ENCODE measurements at places on chromosomes 6 and 20. TPM values are rescaled to one million over a fixed set of nuclear protein-coding genes. Genes with fewer than 3 reads are reported as not detected.
A peak's percentile ranks its signal among the peaks of the same experiment; 100 is the strongest.

Gene TBXT
- total RNA-seq: not detected

- no peak for DNase-seq
- H3K27ac ChIP-seq: no peak overlapping the region
- H3K36me3 ChIP-seq: no peaks in the 10 kb centered on the region
- H3K27me3 ChIP-seq: no peaks in the 10 kb centered on the region
- H3K4me1 ChIP-seq: peaks cover 5% of the 10 kb centered on the region
These were observed 101.1 kb downstream of the DLGAP4 start for GRCh38 chr20:36407199-36407733.

Gene MUCL3
- not detected for total RNA-seq

DNA sequence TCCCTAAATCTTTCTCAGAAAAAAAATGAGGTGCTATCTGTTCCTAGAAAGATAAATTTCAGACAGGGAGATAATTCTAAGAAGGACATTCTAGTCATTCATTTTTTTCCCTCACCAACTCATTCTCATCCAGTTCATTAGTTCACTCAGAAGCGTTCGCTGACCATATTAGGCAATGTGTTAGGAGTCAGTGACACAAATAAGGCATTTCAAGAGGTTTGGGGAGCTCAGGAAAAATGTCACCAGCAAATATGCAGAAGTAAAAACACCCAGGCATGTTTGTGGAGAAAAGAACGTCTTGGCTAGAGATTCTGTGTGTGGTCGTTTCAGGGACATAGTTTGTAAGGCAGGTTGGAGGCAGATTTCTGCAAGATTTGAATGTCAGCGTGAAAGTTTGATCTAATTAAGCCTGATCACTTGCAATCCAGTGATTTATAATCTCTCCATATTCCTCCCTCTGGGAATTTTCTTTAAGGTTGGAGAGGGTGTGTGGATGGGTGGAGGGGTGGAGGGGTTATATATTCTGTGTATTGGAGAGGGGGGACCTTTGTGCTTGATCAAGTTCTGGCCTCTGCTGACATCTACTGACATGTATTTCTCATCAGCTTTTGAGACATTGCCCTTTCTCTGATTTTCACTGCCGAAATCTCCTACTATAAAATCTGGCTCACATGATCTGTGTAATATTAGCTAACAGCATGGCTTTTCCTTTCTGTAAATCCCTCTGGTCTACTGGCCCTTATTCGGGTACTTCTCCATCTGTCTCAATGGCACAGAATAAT lies 3.6 kb downstream of the MYCT1 start:
- no peak overlapping the region for H3K4me3 ChIP-seq
- no peak overlapping the region for H3K27ac ChIP-seq
- no peaks in the 10 kb centered on the region for H3K36me3 ChIP-seq
- no peaks in the 10 kb centered on the region for H3K4me1 ChIP-seq

Gene MROH8
- 2.0 TPM for total RNA-seq

Gene HRH3
- total RNA-seq: 0.22 TPM

Gene IMPG1
- not detected for total RNA-seq

GRCh38 chr6:109772883-109773431 lies 81.9 kb downstream of the FIG4 start:
- H3K27ac ChIP-seq: no peak overlapping the region
- no peak overlapping the region for H3K4me3 ChIP-seq
- no peaks in the 10 kb centered on the region for H3K4me1 ChIP-seq
- H3K36me3 ChIP-seq: no peaks in the 10 kb centered on the region
- DNase-seq: no peak

GRCh38 chr6:53179961-53180651 lies 31.5 kb upstream of the GCM1 start:
- H3K36me3 ChIP-seq: no peaks in the 10 kb centered on the region
- H3K4me1 ChIP-seq: no peaks in the 10 kb centered on the region
- H3K27me3 ChIP-seq: no peaks in the 10 kb centered on the region
- H3K27ac ChIP-seq: no peak overlapping the region

- H3K4me3 ChIP-seq: no peak overlapping the region
- no peak for DNase-seq
- H3K27ac ChIP-seq: no peak overlapping the region
- H3K4me1 ChIP-seq: no peaks in the 10 kb centered on the region
- no peaks in the 10 kb centered on the region for H3K36me3 ChIP-seq
These were observed 37.7 kb upstream of the DEFB112 start for GRCh38 chr6:50087231-50087954.

- peaks cover 55% of the 10 kb centered on the region for H3K4me1 ChIP-seq
- H3K36me3 ChIP-seq: peaks cover 64% of the 10 kb centered on the region
- no peaks in the 10 kb centered on the region for H3K27me3 ChIP-seq
These were observed 4.9 kb downstream of the PREX1 start for GRCh38 chr20:48822879-48823385.

- no peak overlapping the region for H3K27ac ChIP-seq
- DNase-seq: no peak
- H3K4me3 ChIP-seq: no peak overlapping the region
- H3K4me1 ChIP-seq: no peaks in the 10 kb centered on the region
- no peaks in the 10 kb centered on the region for H3K36me3 ChIP-seq
These were observed 61.3 kb upstream of the HEY2 start for GRCh38 chr6:125688138-125688537.

- no peaks in the 10 kb centered on the region for H3K4me1 ChIP-seq
- no peaks in the 10 kb centered on the region for H3K36me3 ChIP-seq
- H3K27me3 ChIP-seq: peaks cover 23% of the 10 kb centered on the region
These were observed 867 bp downstream of the NPBWR2 start for GRCh38 chr20:64106435-64106961.

DNA sequence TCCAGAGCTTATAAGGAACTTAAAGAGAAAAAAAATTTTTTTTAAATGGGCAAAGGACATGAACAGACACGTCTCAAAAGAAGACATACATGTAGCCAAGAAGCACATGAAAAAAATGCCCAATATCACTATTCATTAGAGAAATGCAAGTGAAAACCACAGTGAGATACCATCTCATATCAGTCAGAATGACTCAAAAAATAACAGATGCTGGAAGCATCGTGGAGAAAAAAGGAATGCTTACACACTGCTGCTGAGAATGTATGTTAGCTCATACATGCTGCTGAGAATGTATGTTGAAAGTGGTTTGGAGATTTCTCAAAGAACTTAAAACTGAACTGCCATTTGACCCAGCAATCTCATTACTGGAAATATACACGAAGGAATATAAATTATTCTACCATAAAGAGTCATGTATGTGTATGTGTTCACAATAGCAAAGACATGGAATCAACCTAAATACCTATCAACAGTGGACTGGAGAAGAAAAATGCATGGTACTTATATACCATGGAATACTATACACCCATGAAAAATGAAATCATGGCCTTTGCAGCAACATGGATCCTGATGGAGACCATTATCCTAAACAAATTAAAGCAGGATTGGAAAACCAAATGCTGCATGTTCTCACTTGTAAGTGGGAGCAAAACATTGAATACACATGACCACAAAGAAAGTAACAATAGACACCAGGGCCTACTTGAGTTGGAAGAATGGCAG lies 5.2 kb downstream of the OR11A1 start:
- H3K36me3 ChIP-seq: no peaks in the 10 kb centered on the region
- H3K4me3 ChIP-seq: no peak overlapping the region
- H3K27me3 ChIP-seq: peaks cover 13% of the 10 kb centered on the region

Gene SAMD10
- 7.2 TPM for total RNA-seq

Gene OPRM1
- not detected for total RNA-seq

DNA sequence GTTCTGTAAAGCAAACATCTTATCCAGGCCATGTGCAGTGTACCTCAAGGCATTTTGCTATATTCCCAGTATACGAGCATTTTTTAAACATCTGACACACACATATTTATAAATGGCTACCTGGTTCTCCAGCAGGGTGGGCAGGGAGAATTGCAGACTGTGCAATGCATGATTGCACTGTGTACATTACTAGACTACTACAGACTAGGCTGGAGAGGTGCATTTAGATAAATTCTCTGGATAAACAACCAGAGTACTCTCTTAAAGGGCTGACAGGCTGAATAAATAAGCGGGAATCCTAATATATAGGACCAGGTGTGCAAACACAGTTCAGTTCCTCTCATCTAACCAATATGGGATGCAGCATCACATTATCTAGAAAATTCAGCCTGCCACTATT lies 428.3 kb upstream of the ARID1B start:
- no peak for DNase-seq
- no peak overlapping the region for H3K27ac ChIP-seq
- H3K4me1 ChIP-seq: no peaks in the 10 kb centered on the region
- H3K36me3 ChIP-seq: no peaks in the 10 kb centered on the region
- no peaks in the 10 kb centered on the region for H3K27me3 ChIP-seq
- no peak overlapping the region for H3K4me3 ChIP-seq

Gene CHRNA4
- 1.6 TPM for total RNA-seq

Gene POM121L2
- not detected for total RNA-seq

- H3K27ac ChIP-seq: no peak overlapping the region
- DNase-seq: peak; percentile 28
These were observed 994 bp downstream of the CLDN20 start for GRCh38 chr6:155264693-155265320.

DNA sequence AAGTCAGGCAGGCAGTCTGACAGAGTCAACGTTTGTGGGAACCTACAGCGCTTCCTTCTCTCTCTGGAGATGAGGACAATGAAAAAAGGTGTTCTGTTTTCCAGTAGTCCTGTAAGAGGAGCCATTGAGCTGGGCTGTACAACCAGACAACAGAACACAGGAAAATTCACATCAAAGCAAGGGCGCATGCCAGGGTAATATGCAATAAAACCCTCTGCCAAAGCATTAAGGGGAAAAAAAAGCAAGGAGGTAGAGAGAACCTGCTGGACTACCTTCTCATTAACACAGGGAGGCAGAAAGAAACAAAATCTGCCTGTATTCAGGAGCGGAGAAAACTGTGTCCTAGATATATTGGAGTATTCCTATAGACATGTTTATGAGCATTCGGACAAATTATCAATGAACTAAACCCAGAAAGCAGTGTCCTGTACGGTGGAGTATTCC lies 1.3 kb downstream of the RNF24 start:
- H3K27ac ChIP-seq: peak overlapping the region; percentile 10
- peaks cover 11% of the 10 kb centered on the region for H3K4me1 ChIP-seq
- no peaks in the 10 kb centered on the region for H3K36me3 ChIP-seq

Gene REM1
- not detected for total RNA-seq

Gene PEX7
- total RNA-seq: 6.2 TPM

DNA sequence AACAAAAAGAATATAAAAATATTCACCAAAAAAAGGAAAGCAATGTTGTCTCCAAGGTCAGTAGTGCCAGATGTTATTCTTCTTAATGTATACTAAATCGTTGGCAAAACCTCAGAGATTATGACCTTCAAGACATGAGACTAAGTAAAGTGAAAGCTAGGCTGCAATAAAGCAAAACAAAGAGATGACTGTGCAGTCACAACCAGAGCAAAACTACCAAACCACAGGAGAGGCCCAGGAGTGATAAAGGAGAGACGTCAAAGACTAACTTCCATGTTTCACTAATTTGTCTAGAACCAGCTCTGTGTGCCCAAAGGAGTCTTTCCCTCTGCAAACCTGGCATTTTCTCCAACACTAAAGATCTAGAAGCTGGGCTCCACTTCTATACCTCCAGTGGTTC lies 155.9 kb upstream of the POU3F2 start:
- H3K27me3 ChIP-seq: no peaks in the 10 kb centered on the region
- DNase-seq: no peak
- no peaks in the 10 kb centered on the region for H3K36me3 ChIP-seq
- H3K4me1 ChIP-seq: no peaks in the 10 kb centered on the region

- no peaks in the 10 kb centered on the region for H3K4me1 ChIP-seq
- peaks cover 13% of the 10 kb centered on the region for H3K27me3 ChIP-seq
- no peak overlapping the region for H3K27ac ChIP-seq
- no peak for DNase-seq
- H3K36me3 ChIP-seq: no peaks in the 10 kb centered on the region
These were observed 22.2 kb downstream of the OLIG3 start for GRCh38 chr6:137471986-137472385.

DNA sequence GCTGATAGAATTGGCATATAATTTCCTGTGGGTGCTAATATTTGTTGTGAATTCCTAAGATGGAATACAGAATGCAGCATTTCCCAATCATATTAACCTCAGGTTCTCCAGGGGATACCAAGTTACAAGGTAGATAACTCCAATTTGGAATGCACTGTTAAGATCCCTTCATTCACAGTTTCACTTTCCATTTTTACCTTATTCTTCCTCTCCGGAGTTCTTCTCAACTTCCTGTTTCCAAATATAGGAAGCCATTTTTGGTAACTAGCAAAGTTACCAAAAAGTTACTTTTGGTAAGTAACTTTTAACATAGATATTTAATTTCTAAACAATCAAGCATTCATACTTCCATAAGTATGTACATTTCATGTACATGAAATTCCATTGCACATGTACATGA lies 63.5 kb upstream of the PHACTR2 start:
- no peak overlapping the region for H3K4me3 ChIP-seq
- H3K36me3 ChIP-seq: no peaks in the 10 kb centered on the region
- no peaks in the 10 kb centered on the region for H3K4me1 ChIP-seq
- DNase-seq: no peak

DNA sequence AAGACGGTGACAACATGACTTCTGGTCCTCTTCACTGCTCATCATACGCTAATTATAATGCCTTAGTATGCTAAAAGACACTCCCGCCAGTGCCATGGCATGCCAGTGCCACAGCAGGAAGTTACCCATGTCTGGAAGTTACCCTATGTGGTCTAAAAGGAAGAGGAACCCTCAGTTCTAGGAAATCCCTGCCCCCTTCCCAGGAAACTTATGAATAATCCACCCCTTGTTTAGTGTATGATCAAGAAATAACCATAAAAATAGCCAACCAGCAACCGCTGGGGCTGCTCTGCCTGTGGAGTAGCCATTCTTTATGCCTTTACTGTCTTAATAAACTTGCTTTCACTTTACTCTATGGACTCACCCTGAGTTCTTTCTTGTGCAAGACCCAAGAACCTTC lies 15.8 kb upstream of the SERPINB9 start:
- H3K27me3 ChIP-seq: no peaks in the 10 kb centered on the region
- no peak overlapping the region for H3K4me3 ChIP-seq
- no peak for DNase-seq
- no peaks in the 10 kb centered on the region for H3K36me3 ChIP-seq
- no peak overlapping the region for H3K27ac ChIP-seq

- DNase-seq: no peak
- H3K27me3 ChIP-seq: no peaks in the 10 kb centered on the region
- no peak overlapping the region for H3K27ac ChIP-seq
- H3K36me3 ChIP-seq: no peaks in the 10 kb centered on the region
These were observed 27.9 kb downstream of the CDYL start for GRCh38 chr6:4804095-4804494.

- H3K4me3 ChIP-seq: peak overlapping the region; percentile 68
- DNase-seq: peak; percentile 85
- H3K27me3 ChIP-seq: no peaks in the 10 kb centered on the region
- peaks cover 16% of the 10 kb centered on the region for H3K4me1 ChIP-seq
- H3K27ac ChIP-seq: peak overlapping the region; percentile 82
- H3K36me3 ChIP-seq: peaks cover 22% of the 10 kb centered on the region
These were observed 635 bp upstream of the TENT5A start for GRCh38 chr6:81752921-81753710.

DNA sequence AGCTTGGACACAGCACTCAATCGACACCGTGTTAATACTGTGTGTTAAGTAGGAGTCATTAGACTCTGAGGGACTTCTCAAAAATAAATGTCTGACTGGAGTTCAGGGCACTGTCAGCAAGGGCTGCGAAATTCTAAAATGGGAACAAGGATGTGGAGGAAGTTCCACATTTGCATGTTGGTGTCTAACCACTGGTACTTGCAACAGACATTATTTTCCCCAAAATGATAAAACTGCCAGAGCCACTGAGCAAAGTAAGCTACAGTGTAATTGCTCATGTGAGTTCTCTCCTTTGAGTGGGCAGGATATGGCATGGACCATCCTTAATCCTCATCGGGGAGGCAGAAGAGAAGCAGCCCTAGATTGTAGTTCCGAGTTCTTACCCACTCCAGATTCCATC lies 215.9 kb downstream of the SLC24A3 start:
- H3K4me1 ChIP-seq: peaks cover 28% of the 10 kb centered on the region
- no peaks in the 10 kb centered on the region for H3K27me3 ChIP-seq
- H3K4me3 ChIP-seq: no peak overlapping the region
- no peaks in the 10 kb centered on the region for H3K36me3 ChIP-seq
- H3K27ac ChIP-seq: no peak overlapping the region
- no peak for DNase-seq

Gene STAU1
- total RNA-seq: 104 TPM

All from A673 (cell line).